ENCODE measurements at places on chromosomes 16 and 17.

GRCh38 chr17:58352596-58353388 is 791 bp upstream of the SUPT4H1 start:
- peak; percentile 39 for DNase-seq

DNA sequence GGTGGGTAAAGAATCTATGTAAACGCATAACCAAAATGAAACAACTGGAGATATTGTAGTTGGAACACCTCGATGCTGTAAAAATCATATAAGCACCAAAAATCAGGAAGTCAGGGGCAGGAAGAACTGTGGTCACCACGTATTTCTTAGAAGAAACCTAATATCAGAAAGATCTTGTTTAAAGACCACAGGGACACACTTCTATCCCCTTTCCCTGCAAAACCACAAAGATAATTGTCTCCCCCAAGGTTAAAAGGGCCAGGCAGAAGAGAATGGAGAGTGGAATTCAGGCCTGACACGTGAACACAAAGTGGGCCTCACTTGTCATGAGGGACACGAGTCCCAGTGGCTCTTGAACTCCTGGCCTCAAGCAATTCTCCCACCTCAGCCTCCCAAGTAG is 68.1 kb downstream of the GSG1L start:
- no peak for DNase-seq

DNA sequence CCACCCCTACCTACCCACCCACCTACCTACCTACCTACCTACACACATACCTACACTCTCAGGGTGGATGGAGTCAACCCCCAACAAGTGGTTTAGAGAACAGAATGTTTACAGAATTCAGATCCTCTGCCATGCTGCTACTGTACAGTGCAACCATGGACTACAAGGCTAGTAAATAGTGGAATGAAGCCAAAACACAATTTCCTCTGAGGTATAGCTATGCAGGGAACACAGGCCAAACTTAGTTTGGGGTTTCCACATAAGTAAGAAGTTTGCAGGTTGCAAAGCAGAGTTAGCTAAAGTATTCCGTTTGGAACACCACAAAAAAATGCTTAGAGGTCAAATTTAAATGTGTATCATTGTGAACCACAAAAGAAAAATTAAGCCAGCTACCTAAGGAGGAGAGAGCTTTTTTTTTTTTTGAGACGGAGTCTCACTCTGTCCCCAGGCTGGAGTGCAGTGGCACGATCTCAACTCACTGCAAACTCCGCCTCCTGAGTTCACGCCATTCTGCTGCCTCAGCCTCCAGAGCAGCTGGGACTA is 2.7 kb upstream of the AP1G1 start:
- DNase-seq: no peak

GRCh38 chr17:33580215-33580614 is 287.1 kb upstream of the ASIC2 start:
- no peak for DNase-seq

DNA sequence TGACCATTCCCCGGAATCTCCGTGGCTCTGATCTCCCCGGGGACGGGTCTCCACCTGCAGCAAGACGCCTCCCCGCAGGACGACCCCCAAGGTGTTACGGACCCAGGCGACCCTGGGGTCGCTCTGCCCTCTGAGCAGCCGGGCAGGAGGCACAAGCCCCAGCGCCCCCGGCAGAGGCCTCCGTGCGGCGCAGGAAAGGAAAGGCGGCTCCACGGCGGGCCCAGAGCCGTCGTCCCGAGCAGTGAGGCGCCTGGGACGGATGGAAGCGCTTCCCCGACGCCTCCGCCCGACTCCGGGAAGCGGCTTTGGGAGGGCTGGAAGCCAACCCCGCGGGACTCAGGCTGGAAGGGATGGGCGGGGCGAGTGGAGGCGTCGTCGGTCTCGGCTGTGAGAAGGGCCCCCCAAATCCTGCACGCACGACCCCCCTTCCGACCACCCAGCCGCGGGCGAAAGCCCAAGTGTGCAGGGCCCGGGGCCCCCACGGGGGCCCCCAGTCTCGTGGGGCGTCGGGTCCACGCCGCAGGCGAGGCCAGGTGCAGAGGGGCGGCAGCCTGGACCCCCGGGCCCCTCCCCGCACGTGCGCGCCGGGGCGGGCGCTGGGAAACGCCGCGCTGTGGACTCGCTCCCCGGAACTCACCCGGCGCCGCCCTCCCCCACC is 32.7 kb upstream of the RPH3AL start:
- DNase-seq: no peak

- DNase-seq: peak; percentile 12
These were observed 1.6 kb downstream of the SLC47A2 start for GRCh38 chr17:19714542-19715411.

- no peak for DNase-seq
These were observed 507.0 kb downstream of the MAF start for GRCh38 chr16:79093554-79093967.

DNA sequence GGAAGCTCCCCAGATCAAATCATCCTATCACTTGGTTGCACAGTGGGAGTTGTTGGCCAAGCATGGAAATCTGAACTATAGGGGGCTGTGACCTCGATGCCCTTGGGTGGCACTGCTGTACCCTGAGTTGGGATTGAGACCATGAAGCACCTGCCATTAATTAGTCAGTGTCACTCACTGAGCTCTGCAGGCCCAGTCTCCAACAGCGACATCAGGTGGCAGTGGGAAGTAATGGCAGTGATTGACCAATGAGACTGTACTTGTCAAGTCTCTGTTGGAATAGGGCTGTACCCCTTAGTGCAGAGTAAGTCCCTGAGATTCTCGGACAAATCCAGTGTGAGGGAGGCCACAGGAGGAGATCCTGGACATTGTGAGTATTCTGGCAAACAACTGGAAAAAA is 118.0 kb upstream of the RPL38 start:
- no peak for DNase-seq
